T-helper 2 cell treated with Interferon-gamma antibody and Interleukin-4, amounts not matched to agents 5 μg/mL and 100 μg/mL, for 36 hours (primary cell): ENCODE measurements at places on chromosomes 12 and 14.

DNA sequence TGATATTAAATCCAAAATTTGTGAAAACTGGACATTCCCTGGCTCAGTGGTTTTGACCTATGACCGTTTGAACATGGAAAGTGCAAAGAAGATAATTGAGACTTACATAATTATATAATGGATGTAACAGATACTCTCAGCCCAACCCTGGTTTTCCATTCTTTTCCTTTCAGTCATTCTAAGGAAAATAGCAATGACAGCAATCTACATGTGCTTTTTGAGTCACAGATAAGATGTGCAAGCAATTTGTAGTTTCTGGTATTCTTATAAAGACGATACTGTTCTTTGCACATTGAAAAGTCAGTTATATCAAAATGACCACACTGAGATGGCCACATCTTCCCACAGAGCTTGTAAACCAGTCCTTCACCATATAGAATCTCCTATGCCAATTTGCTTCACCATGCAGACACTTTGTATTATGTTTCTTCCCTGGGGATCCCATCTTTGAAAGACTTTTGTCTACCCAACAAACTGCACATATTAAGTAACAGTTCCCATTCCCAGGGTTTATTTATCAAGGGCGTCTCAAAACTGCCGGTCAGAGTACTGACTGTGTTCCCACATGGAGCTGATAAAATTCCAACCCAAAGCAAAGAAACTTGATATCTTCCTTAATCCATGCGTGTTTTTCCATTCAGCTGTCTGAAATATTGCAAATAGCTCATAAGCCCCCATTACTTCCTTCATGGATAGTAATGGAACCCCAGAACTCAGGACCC lies 34.8 kb downstream of the PLXNC1 start:
- DNase-seq = no peak

DNA sequence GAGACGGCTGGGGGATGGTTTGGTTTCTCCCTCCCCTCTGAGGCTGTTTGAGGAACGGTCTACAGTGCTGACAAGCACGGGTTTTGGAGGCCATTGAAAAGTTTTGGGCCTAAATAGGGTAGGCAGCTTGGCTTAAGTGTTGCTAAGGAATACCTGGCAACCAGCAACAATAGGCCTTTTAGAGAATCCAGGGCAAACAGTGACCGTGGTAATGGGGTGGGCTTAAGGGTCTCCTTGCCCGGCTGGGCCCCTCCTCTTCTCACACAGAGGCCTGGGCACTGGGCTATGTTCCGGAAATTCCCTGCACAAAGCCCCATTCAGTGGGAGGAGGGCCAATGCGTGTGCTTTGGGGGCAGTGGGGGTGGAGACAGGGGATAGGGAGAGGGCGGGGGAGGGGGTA lies 55.4 kb downstream of the ASCL1 start:
- DNase-seq = no peak

GRCh38 chr12:126617312-126617711 lies 1552.1 kb downstream of the AACS start:
- DNase-seq = no peak

GRCh38 chr14:105201156-105201924 lies 20.2 kb upstream of the NUDT14 start:
- DNase-seq = no peak

DNA sequence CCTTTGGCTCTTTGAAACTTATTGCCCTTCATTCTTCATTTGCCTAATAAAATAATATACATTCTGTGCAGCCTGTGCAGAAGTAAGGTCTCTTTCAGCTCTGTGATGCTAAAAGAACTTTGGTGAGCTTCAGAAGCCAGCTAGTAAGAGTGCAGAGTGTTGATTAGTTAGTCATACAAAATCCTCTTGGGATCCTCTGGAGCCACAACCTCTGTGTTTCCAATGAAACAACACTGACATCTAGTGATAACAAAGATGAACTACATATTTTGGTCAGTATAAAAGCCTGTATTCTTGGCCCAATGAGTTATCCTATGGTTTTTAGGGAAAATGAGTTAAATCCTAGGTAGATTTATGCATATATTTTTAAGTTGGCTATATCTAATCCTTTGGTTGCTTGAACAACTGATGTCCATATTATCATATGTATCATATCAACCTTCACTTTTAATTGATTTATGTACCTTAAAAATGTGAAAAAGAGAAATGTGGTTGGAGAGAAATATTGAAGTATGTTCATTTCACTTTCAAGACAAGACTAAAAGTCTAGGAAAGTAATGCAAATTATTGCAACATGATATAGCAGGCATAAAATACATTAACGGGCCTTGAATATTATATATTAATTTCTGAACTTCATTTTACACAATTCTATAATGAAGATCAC lies 158.4 kb downstream of the KLHL28 start:
- no peak for DNase-seq

DNA sequence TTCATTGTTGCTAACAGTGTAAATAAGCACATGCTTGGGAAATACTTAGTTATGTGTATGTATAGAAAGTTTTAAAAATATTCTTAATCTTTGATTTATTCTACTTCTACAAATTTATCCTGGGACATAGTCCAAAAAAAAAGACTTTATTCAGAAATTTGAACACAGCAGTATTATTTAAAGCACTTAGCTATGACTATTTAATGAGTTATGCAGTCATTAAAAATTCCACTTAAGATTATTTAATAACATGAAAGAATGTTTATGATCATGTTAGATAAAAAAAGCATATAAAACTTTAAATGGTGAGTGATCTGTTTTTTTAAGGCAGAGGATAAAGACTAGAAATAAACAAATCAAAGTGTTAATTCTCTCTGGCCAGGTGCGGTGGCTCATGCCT lies 78.3 kb downstream of the BAZ1A start:
- no peak for DNase-seq

DNA sequence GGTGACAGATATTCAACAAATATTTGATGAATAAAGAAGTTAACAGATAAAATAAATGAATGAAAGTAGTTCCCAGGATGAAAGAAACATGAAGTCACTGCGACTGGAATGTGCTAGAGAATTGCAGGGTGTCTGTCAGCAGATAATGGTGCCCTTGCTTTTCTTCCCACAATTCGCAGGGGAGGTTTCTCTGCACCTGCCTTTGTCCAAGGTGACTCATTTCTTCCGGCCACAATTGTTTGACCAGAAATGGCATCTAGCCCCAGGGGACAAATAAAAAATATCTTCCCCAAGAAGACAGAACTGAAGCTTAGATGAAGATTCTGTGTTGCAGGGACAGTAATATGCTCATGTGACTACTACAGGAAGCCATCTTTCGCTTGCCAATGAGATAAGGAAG lies 316.1 kb upstream of the TBX3 start:
- DNase-seq = no peak

DNA sequence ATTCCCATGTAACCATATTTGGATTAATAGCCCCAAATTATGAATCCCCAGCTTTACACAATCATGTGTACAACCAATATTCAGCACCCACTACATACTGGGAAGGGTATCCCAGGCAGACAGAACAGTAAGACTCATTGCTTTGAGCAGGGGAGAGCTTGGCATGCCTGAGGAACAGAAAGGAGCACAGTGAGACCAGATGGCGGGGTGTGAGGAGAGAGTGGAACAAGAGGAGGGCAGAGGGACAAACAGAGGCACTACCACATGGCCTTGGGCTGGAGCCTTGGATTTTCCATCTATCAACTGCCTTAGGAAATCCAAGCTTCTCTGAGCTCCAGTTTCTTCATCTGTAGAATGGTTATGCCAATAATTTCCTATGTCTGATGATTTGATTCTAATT lies 3.8 kb downstream of the DGKA start:
- DNase-seq = no peak

- DNase-seq = no peak
Measured at GRCh38 chr14:20732979-20733635, 12.6 kb upstream of the EDDM3A start.

DNA sequence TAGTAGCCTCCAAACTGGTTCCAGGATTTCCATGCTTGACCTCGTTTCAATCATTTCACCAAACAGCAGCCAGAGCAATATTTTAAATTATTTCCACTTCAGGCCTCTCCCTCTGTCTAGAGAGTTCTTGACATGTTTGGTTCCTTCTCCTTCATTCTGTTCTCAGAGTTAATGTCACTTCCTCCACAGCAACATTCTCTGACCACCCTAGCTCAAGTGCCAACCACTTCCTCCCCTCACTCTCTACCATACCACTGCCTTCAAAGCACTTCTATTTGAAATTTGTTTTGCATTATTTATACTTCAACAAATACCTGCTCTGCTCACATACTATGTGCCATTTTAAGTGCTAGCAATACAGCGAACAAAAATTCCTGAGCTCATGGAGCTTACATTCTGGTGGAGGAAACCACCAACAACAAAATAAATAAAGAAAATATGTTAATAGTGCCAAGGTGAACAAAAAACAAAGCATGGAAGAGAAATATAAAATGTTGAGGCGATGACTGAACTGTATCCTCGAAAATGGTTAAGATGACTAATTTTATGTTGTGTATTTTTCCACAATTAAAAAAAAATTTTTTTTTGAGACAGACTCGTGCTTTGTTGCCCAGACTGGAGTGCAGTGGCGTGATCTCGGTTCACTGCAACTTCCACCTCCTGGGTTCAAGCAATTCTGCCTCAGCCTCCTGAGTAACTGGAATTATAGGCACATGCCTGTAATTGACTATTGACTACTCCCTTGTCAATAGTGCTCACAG lies 17.3 kb downstream of the BAZ1A start:
- no peak for DNase-seq

DNA sequence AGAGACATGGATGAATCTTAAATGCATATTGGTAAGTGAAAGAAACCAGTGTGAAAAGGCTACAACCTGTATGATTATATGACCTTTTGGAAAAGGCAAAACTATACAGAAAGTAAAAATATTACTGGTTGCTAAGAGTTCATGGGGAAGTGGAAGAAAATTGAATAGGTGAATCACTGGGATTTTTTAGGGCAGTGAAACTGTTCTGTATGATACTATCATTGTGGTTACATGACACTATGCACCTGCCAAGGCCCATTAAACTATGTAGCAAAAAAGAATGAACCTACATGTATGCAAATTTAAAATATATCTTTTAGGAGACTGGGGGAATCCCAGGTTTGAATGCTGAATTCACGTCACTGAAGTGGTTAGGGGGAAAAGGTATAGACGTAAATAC lies 12.6 kb upstream of the OR8S1 start:
- DNase-seq = no peak

- DNase-seq = no peak
Measured at GRCh38 chr12:109737126-109737525, 23.5 kb downstream of the FAM222A start.

GRCh38 chr14:103545219-103545914 lies 16.4 kb downstream of the TRMT61A start:
- no peak for DNase-seq

GRCh38 chr12:103177639-103178255 lies 220.3 kb downstream of the ASCL1 start:
- no peak for DNase-seq

- DNase-seq = no peak
Measured at GRCh38 chr12:63276537-63277365, 125.8 kb upstream of the AVPR1A start.

DNA sequence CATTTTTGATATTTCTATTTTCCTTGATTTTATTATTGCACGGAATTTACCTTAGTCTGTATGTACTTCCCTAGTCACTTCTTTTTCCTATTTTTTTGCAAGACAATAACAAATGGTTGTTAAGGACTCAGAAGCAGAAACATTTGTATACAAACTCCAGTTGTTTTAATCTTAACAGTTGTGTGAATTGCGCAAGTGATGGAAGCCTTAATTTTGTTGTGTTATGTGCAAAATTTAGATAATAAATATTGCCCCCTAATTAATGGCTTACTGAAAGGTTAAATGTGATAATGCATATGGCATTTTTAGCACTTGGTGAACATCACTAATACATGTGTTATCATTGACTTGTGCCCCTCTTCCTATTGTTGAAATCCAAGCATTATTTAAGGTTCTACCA lies 82.0 kb downstream of the MGAT4C start:
- no peak for DNase-seq

DNA sequence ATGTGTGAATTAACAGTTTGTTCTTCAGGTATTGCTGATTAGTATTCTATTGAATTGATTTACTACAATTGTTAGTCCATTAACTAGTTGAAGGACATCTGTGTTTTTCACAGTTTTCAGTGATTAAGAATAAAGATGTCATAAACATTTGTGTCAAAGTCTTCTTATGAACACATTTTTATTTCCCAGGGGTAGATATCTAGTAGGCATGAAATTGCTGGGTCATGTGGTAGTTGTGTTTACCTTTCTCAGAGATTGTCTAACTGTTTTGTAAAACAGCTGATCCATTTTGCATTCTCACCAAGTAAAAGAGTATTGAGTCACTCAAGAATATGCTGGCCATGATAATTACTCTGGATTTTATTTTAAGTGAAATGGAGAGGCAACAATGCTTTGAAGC lies 1145.3 kb downstream of the FSCB start:
- no peak for DNase-seq

- DNase-seq = no peak
Measured at GRCh38 chr12:82880442-82880901, 193.8 kb downstream of the TMTC2 start.
